ENCODE measurements at places on chromosomes 12 and 14. TPM values are rescaled to one million over a fixed set of nuclear protein-coding genes. Genes with fewer than 3 reads are reported as not detected.

The MEG3 gene
- not detected for total RNA-seq

The BHLHE41 gene
- 81.0 TPM for total RNA-seq

The MAP3K9 gene
- 14.3 TPM for total RNA-seq

The SLC38A2 gene
- 232 TPM for total RNA-seq

The TWF1 gene
- total RNA-seq = 167 TPM

The SYNE2 gene
- 20.7 TPM for total RNA-seq

The SMIM41 gene
- not detected for total RNA-seq

The KRT2 gene
- 0.23 TPM for total RNA-seq

The AQP2 gene
- total RNA-seq = not detected

The MYL6B gene
- 178 TPM for total RNA-seq

The ESPL1 gene
- total RNA-seq = 31.6 TPM
